Temporal lobe (tissue), 4 donors: ENCODE measurements at places on chromosomes 7 and 10. TPM values are rescaled to one million over a fixed set of nuclear protein-coding genes. Genes with fewer than 3 reads are reported as not detected.

The NOM1 gene
- 24.1 TPM for total RNA-seq

The AKR1C4 gene
- not detected for total RNA-seq

The EFCAB10 gene
- total RNA-seq: 2.7 TPM

The MMP21 gene
- total RNA-seq: 0.25 TPM

The PNLIPRP2 gene
- total RNA-seq: not detected

The TMEM139 gene
- total RNA-seq: not detected

The OR9A2 gene
- total RNA-seq: 0.49 TPM

The TIMM23B gene
- 15.0 TPM for total RNA-seq

The CAMK1D gene
- 29.7 TPM for total RNA-seq

The NEURL1 gene
- 26.8 TPM for total RNA-seq

The AVL9 gene
- 48.7 TPM for total RNA-seq

The PPRC1 gene
- total RNA-seq: 8.4 TPM

The ARMC3 gene
- total RNA-seq: 2.7 TPM

The C10orf71 gene
- not detected for total RNA-seq

The SPDYE5 gene
- total RNA-seq: not detected

The GJC3 gene
- not detected for total RNA-seq

The FAM3C gene
- total RNA-seq: 119 TPM

The PAX4 gene
- not detected for total RNA-seq

The ECHS1 gene
- 28.8 TPM for total RNA-seq

The CH25H gene
- total RNA-seq: 0.25 TPM
